NCI-H1092 (cell line): ENCODE measurements at places on chromosomes 2 and 18.

- no peak for DNase-seq
These were observed 371.9 kb downstream of the IRS1 start for GRCh38 chr2:226427538-226428307.

- DNase-seq = no peak
These were observed 102.9 kb downstream of the KLHL29 start for GRCh38 chr2:23487735-23488492.

DNA sequence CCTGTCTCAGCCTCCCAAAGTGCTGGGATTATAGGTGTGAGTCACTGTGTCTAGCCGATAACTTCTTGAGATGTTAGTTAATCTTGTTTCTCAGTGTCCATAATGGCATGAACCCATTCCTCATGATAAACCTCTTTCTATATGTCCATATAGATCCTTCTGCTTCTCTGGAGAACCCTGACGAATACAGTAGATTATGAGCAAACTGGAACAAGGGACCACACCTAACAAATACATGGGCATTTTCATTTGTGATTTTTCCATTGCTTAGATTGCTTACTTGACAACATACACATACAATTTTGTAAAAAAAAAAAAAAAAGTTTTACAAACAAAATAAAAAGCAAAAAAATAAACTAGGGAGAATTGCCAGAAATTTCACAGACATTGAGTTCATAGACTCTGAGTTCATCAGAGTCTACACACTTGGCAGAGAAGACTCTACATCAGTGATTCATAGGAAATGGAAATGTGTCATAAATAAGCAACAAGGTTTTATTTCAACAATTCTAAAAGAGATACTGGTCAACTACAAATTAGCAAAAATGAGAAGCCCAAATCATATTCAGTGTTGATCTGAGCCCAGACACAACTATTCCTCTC is 96.7 kb downstream of the GALR1 start:
- no peak for DNase-seq

DNA sequence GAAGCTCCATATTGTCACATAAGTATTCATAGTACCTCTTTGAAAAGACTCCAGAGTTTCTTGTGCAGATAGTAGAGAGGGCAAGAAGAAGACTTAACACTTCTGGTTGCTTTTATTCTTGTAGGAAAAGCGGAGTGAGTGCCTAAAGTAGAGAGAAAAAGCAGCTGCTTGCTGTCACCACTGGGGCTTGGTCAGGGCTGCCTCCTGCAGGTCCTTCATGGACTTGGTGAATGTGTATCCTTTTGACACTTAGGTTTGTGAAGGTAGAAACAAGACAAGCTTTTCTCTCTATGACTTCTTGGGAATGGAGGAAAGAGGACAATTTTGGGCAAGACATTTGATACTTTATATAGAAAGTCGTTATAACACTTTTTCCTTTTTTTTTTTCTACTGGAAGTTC is 312.8 kb upstream of the FANCL start:
- no peak for DNase-seq

- no peak for DNase-seq
These were observed 51.9 kb downstream of the SLC4A1AP start for GRCh38 chr2:27715318-27716210.

- no peak for DNase-seq
These were observed 120.0 kb downstream of the COL6A3 start for GRCh38 chr2:237293978-237294377.

DNA sequence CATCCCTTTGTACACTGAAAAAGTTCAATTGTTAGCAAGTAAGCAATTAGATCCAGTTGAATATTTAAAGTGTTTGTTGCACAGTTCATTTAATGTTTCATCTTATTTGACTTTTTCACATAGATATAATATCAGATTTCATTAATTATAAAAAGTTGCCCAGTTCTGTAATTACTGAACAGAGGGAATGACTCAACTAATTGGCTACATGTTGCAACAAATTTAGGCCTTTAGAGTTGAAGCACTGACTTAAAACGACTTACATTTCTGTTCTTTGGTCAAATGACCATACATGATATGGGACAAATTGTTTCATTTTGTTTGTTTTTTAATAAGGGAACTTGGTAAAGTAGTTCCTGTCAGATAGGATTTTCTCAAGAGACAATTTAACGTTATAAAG is 68.5 kb upstream of the FAM117B start:
- DNase-seq = no peak

GRCh38 chr2:123035541-123035940 is 989.5 kb upstream of the CNTNAP5 start:
- no peak for DNase-seq

- no peak for DNase-seq
These were observed 11.2 kb upstream of the TEX51 start for GRCh38 chr2:126887506-126887905.

DNA sequence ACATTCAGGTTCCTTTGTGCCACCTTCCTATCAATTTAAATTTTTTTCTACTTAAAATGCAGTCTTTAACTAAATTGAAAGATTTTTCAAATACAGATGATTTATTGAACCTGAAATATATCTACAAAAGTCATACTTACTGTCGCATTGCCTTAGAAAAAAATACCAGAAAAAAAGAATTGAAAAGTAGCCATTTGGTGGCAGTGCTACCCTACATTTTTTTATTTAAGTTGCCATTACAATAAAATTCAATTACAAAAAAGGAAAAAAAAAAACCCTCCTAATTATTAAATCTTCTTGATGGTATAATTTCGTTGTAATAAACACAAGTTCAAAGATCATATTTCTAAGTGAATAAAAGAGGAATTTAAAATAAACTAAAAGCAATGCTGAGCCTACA is 43.4 kb downstream of the DSC3 start:
- DNase-seq = no peak

DNA sequence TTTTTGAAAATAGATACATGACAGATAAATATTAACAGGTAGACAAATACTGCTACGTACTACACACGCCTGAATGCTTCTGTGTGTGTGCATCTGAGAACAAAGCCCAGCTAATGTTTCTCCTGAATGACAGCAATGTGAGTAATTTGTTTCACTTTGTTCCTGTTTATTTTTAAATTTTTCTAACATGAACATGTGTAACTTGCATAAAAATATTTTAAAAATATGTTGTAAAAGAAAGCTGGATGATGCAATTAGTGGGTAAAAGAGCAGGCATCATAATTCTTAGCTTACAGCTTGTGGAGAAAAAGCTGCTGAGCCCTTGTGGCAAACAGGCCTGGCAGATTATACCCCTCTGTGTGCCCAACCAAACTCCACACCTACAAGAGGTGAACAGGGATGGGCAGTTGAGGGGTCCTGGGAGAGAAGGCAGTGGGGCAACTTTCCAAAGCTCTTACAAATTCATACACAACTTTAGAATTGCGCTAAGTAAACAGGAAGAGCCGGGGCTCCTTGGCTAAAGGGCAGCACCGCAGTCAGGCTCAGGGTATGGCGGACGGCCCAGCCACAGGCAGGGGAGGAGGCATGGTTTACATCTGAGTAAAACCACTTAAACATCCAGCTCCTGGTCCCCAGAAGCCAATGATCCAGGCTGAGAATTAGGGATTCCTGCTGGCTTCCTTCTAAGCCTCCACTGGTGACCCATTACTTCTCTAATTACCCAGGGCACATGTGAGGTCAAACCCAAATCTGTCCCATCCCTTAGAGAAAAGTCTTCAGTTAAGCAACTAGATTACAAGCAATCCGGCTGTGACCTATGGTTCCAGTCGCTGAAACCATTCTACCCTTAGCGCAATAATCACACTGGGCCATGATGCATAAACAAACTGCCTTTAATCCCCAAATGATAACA is 14.0 kb downstream of the PXDN start:
- no peak for DNase-seq

DNA sequence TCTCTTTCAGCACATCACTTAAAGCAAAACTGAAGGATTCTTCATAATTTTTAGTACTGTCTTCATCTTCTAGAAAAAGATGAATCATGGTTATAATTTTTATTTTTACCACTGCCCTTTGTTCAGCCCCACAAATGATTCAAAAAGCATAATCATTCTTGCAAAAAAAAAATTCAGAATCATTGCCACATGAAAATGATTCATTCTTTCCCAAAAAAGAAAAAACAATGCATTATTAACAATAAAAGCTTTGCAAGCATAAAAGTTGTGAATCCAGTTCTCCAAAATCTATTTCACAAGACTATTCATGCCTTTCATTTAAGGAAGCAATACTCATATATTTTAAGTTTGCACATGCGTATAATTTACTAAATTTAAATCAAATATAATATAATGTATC is 204.8 kb downstream of the RBM43 start:
- no peak for DNase-seq

GRCh38 chr2:44928483-44929158 is 12.9 kb upstream of the SIX3 start:
- no peak for DNase-seq

DNA sequence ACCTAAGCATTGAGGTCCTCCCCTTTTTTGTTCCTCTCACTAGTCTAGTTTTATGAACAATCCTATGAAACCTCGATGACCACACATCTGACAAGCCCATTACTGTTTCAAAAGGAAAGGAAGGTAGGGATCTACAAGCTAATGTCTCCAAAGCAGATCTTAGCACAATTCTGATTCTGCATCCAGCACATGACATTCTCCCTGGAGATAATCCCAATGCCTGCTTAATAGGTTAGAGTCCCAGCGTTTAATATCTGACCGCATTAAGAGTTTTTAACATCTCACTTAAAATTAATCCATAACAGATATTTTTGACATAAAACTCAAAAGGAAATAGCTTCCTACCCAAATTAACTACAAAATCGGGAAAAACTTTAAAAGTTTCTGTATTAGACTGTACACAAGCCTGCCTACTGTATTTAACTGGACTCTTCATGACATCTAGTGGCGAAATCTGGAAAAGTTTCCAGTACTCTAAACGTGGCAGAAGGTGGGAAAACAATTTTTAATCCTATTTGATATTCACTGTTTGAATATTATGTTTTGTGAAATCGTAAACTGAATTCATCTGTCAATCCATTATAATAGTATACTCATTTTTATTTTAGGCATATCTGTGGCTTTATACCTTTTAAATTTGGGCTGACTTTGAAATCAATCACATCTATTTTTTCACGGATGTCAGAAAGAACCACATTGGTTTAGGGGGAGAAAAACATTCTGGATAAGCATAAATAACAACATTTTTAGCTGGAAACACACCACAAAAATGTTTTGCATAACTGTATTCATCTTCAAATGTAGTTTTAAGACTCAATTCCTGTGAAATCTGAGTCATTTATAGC is 62.4 kb downstream of the TXNL1 start:
- DNase-seq = peak; percentile 11

DNA sequence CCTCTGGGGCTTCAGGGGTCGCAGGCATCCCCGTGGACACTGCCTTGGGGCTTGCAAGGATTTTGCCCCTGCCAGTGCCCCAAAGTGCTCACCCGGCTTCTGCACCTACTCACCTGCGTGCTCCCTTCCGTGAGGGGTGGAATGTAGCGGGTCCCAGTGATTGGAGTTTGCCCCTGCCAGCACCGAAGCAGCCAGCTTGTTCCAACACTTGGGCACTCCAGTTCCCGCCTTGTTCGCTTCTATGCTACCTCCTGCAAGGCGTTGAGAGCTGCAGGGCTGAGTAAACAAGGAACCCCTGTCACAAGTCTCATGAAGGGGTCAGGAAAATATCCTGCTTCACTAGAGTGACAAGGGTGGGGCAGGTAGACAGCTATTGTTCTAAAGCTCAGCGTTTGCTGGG is 631.5 kb downstream of the EPHA4 start:
- no peak for DNase-seq

DNA sequence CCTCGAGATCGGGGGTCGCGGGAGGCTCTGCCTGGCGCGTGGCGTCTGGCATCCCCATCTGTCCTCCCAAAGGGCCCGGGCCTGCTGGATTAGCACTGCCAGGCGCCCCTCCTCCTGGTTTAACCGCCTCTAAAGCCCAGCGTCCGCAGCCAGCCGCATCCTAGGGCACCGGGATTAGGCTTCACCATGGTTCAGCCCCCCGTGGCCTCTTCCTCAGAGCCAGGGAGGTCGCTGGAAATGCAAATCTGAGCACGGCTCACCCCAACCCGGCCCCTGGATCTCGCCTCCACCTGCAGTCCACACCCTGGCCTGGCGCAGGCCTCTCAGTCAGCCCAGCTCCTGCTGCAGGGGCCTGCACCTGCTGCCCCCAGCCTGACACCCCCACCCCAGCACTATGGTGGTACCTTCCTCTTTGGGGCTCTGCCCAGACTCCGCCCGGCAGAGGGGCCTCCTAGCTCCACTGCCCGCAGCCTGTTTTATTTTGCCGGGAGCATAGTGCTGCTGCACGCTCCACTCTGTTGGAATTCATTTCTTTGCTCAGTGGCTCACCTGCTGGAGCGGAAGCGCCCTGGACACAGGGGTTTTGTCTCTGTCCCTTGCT is 13.2 kb downstream of the PRELID3A start:
- DNase-seq = peak; percentile 73

DNA sequence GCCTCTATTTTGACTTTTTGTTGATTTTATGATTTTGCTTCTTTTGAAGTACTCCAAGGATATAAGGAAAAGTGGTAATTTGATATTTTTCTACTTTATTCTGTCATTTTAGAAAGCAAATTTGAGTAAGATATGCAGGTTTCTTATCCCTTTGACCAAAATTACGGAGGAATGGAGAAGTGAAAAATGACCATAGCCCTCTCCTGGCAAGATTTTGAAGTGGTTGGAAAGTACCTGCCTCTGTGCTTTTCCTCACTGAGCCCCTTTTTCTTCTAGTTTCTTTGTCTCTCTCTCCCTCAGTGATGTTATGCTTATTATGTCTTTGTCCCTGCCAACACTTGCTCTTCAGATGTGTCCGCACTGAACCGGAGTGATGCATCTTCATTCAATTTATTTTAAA is 898.1 kb downstream of the EPHA4 start:
- DNase-seq = no peak

GRCh38 chr18:44798433-44799048 is 117.9 kb downstream of the SETBP1 start:
- no peak for DNase-seq

DNA sequence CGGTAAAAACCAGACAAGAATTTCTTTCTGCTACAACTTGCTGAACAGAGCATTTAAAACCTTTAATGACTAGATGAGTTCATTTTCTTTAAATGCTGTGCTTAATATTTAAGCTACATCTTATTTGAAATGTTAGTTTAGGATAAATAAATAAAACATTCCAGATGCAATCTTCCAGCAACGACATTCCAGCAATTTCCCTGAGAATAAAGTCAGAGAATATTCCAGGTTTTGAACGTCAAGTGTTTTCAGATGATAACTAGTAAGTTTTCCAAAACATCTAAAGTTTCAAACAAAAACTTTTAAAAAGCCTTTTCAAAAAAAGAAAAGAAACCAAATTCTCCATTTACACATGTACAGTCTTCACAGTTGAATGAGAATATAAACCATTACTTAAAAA is 104.8 kb downstream of the PPP1R1C start:
- no peak for DNase-seq
